ENCODE measurements at places on chromosomes 7 and 10.

DNA sequence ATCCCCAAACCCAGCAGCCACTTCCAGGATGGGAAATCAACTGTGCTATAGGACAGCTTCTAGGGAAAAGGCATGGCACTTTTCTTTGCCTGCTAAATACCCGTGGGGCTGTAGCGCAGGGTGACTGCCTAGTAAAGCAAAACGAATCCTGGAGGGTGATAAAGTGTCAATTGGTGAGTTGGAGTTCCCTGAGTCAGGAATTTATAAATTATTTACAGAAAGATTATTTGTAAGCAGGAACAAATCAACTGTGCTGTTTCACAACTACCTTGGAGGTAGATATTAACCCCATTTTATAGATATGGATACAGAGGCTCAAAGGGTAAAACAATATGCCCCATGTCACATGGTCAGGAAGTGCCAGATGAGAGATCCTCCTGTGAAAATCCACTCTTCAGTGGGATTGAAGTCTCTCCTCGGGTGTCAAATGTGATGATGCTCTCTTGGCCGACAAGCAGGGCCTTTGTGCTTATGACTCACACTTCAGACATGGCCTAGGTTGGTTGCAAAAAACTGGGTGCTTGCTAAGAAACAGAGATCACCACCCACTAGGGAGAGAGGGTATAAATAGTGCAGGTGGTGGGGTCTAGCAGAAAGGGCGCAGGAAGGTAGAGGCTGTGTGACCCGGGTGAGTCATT is 383.2 kb upstream of the ZMIZ1 start:
- DNase-seq: no peak

DNA sequence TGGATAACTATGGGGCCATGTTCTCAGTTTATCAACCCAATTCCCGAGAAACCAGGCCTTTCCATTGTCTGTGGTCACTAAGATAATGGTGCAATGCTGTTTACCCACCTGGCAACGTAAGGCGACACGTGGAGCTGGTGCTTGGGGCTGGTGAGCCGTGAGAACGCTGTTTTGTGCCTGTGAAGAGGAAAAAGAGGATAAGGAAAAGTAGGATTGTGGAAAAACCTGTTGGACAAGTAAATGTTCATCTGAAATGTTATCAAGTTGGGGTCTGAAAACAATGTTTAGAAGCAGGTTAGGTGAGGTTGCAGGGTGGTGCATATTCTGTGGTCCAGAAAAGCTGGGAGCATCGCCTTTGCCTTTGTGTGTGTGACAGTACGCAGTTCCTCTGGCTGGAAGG is 88.5 kb downstream of the PPP1R17 start:
- DNase-seq: no peak

GRCh38 chr7:49398746-49399145 is 374.7 kb upstream of the VWC2 start:
- peak; percentile 9 for DNase-seq

DNA sequence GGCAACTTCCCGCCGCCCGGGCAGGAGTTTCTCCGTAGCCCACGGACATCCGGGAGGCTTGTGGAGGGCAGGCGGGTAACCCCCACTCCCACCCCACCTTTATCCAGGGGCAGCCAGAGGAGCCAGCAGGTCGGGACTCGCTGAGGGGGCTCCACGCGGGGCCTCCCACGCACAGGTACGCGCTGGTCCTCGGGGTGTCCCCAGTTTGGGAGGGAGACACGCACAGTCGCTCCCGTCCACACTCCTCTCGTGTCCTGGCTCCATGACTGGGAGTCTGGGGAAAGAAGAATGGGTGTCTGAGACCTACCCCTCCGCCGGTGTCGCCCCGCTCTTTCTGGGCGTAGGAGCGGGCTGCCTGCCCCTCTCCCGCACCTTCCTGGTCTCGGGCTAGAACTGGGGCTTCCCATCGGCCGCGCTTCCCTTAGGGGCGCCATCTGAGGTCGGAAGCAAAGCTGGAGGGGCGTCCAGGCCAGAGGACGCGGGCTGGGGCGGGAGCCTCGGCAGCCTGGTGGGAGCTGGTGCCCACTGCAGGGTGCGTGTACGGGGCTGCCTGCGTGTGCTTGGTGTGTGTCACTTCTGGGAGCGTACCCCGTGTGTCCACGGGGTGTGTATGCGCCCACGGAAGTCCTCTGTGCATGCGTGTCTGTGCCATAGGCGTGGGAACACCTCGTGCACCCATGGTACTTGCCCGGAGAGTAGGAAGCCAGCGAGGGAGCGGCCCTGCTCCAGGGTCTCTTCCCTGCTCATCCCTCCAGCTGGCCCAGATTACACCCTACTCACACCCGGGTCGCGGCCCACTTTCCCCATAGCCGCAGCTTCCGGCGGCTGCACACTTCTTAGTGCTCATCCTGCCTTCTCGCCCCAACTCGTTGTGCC is 73.0 kb upstream of the LEP start:
- no peak for DNase-seq

- no peak for DNase-seq
Observed at GRCh38 chr10:21513405-21513788, 12.1 kb downstream of the SKIDA1 start.

GRCh38 chr7:128259131-128260061 is 18.3 kb downstream of the LEP start:
- DNase-seq: no peak

- DNase-seq: no peak
Observed at GRCh38 chr7:20152511-20152910, 64.7 kb downstream of the MACC1 start.

GRCh38 chr10:30048768-30049517 is 10.4 kb downstream of the JCAD start:
- no peak for DNase-seq

- no peak for DNase-seq
Observed at GRCh38 chr10:131778385-131778784, 122.4 kb upstream of the PPP2R2D start.

- DNase-seq: peak; percentile 92
Observed at GRCh38 chr7:101138213-101138870, 11.4 kb downstream of the SERPINE1 start.

GRCh38 chr10:133336577-133337369 is at the start of gene CALY:
TSS of gene CALY (minus strand) at chr10:133336896. CDS start at chr10:133328989, 7,907 bp downstream.
- DNase-seq: no peak

DNA sequence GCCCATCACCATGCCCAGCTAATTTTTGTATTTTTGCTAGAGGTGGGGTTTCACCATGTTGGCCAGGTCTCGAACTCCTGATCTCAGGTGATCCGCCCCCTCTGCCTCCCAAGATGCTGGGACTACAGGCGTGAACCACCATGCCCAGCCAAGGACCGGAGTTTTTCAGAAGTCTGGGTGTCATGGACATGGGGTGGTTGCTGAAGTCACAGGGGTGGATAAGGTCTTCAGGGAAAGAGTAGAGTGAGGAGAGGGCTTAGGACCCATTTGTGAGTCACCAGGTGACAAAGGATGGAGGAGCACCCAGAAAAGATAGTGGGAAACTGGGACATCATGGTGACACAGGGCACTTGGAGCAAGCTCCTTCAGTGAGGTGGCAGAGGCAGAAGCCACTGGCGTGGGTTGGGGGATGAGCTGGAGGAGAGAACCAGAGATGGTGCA is 2.8 kb upstream of the GPRIN2 start:
- DNase-seq: no peak

DNA sequence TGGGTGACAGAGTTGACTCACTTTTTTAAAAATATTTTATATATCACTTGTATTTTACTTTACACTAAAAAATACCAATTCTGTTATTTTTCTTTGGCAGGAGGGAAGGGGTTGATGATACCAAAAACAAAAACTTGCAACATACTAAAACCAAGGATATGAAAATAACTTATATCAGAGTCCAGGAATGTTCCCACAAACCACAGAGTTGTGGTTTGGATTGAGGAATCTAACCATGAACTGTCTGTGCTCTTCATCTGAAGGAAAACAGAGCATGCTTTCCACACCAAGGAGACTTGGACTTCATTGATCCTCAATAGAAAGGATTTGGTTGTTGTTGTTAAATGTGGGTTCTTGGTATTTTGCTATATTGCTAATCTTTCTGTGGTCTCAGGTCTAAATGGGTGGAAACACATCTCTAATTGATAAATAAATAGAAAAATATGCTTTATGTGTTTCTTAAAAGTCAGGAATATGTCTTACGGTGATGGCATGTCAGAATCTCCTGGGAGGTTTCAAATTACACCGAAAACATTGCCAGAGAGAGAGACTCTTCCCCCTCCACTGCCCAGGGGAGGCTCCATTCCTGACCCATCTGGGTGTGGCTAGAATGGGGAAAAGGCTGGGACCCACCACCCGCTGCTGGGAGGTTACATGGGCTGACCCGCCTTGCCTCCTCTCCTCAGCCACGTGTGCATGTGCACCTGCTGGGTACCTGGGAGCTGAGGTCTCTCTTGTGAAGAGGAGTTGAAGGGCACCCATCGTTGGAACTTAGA is 46.9 kb upstream of the STK17A start:
- peak; percentile 92 for DNase-seq

GRCh38 chr10:100132427-100132826 is 50.8 kb upstream of the CPN1 start:
- no peak for DNase-seq

GRCh38 chr10:106175760-106176377 is 988.6 kb downstream of the SORCS1 start:
- peak; percentile 17 for DNase-seq

DNA sequence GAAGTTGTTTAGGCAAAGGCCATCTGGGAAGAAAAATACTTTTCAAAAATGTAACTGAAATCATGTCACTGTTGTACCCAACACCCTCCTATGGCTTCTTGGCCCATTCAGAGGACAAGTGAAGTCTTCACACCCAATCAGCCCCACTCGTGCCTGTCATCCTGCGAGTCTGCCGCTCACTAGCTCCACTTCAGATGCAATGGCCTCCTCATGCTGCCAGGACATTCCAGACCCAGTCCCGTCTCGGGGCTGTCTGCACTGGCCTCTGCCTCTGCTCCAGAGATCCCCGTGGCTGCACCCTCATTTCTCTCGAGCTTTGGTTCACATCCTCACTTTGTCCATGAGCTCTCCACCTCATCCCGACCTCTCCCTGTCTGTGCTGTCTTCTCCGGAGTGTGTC is 227.1 kb downstream of the KCNMA1 start:
- DNase-seq: no peak

DNA sequence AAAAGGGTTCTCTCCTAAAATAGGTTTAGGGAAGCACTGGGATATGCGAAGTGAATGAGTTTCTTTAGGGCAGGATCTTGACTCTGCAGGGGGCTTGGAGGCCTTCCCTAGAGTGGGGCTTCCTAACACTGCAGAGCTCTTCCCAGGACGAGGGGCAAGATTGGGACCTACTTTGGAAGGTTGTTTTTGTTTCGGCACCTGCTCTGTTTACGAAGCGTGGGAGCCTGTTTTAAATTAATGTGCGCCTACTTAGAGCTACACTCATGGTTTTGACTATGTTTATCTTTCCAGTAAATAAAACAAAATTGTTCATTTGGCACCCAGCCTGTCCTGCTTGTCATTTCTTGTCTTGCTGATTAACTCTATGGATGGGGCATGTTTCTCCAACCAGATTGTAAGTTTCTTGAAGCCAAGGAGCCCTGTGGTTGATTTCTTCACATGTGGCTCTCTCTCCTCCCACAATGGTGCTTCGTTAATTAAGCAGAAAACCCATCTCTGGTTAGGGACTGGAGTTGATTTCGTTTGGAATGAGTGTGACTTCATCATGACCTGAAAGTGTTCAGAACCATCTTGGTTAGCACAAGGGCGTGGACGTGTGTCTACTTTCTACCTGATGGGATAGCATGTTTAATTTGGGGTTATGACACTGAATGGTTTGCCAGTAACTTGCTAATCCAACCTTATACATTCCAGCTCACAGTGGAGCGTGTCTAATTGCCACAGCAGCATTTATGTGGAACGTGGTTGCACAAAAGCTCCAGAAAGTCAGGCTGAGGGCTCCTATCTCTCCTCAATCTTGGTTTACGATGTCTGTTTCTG is 98.1 kb downstream of the TCF7L2 start:
- DNase-seq: no peak

DNA sequence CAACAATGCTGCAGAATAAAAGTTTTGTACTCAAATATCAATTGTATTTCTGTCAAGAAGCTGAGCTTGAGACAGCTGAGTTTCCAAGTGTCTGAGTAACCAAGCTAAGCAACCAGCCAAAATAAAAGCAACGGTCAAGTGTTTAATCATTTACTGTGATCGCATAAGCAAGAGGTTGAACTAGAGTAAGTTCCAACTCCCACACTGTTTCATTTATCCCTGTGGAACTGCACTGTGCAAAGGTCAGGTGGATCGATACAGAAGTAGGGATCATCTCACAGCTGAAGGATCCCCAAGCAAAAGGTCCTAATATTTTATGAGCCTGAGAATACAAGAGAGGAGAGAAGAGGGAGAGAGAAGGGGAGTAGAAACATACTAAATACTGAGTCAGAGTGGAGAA is 21.4 kb downstream of the OR2A14 start:
- no peak for DNase-seq
